ENCODE measurements at places on chromosomes 11 and 22. TPM values are rescaled to one million over a fixed set of nuclear protein-coding genes. Genes with fewer than 3 reads are reported as not detected.

ZP1 gene
- not detected for total RNA-seq

GRCh38 chr11:1371026-1371325 is 18.8 kb upstream of the BRSK2 start:
- no peak for DNase-seq

DNA sequence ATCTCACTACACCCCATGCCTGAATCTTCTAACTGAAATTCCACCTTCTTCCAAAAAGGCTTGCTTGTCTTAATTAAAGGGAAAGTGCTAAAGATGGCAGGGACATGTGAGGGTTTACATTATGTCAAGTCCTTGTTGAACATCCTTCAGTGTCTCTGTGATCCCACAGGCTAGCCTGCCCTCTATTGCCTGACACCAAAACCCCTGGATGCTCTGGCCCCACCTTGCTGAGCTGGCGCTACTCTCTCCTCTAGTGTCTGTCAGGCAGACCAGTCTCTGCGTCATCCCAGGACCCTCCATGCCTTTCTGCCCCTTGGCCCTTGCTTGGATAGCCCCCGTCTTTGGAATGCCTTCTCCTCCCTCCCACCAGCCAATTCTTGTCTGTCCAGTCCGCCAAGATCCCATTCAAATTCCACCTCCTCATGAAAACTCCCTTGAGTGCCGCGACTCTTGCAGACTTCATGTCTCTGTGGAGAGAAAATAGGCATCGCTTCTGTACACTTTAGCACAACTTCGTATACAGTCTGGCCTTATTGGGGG is 69.3 kb downstream of the PKNOX2 start:
- no peak for DNase-seq

- DNase-seq: peak; percentile 6
Measured at GRCh38 chr11:95338430-95338991, 107.5 kb upstream of the SESN3 start.

DNA sequence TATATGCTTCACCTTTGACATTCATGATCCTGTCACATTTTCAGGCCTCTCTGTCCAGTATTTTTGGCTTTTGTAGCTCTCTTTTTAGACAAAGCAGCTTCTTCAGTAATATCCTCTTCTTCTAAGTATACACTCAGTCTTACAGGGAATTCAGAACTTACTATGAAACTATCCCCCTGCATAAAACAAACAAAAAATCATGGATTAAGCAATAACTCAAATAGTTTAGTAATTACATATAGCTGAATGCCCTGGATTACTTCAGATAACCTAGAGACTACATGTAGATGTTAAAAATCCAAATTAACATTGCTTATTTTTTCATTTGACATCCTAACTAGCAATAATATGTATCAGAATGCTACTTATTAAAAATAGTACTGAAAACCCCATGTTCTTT is 5.2 kb downstream of the TAF1D start:
- DNase-seq: no peak

DNA sequence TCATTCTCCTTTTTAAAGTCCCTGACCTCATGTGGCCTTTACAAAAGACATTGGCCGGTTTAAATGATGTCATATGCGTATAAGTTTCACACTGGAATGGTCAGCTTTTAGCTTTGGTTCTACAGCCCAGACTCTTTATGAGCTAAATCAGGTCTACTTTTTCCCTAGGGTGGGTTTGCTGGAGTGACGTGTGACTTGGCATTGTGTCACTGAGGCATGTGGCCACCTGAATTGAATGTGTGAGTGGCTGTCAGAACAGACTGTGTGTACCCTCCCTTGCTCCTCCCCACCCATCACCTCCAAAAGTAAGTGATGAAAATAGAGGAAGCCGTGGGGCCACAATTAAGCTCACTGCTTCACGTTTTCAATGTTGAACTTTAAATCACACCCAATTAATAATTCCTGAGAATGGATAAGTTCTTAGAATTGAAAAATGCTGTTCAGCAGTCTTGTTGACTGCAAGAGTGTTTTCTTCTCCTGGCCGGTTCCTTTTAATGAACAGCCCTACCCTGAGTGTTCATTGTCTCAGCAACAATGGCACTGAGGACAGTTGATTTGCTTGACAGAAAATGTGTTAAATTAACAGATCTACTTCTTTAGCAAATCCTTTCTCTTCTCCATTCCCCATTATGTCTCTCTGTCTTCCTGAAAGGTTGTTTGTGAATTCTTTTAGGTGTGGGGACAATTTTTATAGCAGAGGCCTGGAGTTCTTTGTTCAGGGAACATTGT is 11.3 kb downstream of the CECR2 start:
- DNase-seq: no peak

DNA sequence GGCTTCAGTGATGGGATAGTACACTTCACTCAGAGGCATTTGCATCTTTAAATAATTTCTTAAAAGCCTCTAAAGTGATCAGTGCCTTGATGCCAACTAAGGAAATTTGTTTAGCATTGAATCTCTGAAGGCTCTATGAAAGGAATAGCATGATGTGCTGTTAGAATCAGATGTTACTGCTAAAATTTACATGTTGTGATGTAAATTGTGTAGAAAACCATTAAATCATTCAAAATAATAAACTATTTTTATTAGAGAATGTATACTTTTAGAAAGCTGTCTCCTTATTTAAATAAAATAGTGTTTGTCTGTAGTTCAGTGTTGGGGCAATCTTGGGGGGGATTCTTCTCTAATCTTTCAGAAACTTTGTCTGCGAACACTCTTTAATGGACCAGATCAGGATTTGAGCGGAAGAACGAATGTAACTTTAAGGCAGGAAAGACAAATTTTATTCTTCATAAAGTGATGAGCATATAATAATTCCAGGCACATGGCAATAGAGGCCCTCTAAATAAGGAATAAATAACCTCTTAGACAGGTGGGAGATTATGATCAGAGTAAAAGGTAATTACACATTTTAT is 4.6 kb downstream of the MALAT1 start:
- peak; percentile 50 for DNase-seq

- DNase-seq: peak; percentile 57
Measured at GRCh38 chr11:72179804-72180396, 12.0 kb upstream of the FOLR1 start.

GRCh38 chr11:123428116-123428715 is 1.9 kb upstream of the GRAMD1B start:
- no peak for DNase-seq

DNA sequence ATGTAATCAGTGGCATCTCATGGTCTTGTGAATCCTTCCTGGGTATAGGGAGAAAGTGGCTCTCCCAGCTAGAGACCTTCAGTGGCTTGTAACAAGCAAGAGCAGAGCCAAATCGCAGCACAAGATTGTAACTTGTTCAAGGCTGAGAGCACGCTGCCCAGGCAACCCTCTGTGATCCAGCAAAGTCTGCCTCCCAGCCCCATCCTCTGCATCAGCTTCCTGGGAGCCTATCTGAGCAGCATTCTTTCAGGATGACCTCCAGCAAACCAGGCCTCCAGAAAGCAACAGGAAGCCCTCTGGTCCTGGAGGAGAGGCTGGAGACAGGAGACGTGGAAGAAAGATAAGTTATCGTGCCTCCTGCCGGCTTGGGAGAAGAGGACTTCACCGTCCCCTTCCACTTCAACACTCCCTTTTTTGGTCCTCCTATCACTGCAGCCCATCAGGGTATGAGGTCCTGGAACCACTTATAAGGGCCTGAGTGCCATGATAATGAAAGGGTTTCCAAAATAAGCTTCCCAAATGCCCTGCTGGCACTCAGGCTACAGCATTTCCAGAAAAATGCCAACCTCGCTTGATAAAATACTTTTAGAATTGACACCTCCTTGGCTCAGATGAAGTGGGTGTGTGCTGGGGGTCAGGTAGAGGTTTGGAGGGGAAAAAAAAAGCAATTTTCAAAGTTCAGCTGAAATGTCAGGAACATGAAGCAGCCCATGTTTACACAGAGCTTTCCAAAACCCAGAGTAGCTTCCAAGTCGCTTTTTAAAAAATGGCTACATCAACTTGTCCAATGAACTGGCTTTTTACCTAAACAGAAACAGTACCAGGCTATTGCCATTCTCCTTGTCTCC is 80.2 kb downstream of the PLEKHA7 start:
- peak; percentile 74 for DNase-seq
